ENCODE measurements at places on chromosomes 11 and 22.

GRCh38 chr11:16001899-16002426 is 354.4 kb downstream of the SOX6 start:
- peak; percentile 91 for DNase-seq

DNA sequence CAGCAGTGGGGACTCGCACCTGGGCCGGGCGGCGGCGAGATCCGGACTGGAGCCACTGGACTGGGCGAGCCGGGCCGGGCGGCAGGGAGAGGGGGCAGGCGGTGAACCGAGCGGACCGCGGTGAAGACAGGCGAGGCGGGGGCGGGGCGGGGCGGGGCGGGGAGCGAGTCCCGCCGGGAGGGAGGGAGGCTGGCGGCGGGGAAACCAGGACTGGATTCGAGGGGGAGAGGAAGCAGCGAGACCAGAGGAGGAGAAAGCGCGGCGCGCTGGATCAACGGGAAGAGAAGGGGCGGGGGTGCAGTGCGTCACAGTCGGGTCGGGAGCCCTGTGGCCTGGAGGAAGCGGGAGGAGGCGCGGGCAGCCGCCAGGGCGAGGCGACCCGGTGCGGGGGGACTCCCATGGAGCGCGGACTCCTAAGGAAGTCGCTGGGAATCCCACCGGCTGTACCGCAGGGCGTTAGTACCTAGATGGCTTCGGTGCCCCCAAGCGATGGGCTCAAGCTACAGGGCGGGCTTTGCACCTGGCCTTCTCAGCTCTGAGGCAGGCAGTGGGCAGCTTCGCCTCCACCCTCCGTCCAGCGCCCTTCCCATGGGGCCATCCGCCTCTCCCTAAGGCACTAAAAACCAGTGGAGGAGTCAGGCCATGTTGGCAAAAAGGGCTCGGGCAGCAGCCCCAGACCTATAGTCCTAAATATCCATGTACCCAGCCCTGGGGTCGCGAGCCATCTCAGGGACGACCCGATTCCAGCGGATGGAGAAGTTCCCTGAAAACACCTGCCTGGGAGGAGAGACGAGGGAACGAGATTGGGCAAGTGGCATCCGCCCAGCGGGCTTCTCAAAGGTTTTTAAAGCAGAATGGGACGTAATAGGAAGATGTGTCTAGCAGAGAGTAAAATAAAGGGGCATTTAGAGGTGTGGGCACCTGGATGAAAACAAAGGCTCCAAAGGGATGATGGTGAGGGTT is at the start of gene TMEM121B:
Gene TMEM121B, minus strand, starts transcription at position 128 of the 963 bp plus-strand sequence. CDS start 233 bp downstream, outside the sequence.
- peak; percentile 69 for DNase-seq

- no peak for DNase-seq
Observed at GRCh38 chr11:102467853-102468580, 15.5 kb upstream of the TMEM123 start.

- DNase-seq = no peak
Observed at GRCh38 chr11:79472819-79473529, 32.1 kb upstream of the TENM4 start.

DNA sequence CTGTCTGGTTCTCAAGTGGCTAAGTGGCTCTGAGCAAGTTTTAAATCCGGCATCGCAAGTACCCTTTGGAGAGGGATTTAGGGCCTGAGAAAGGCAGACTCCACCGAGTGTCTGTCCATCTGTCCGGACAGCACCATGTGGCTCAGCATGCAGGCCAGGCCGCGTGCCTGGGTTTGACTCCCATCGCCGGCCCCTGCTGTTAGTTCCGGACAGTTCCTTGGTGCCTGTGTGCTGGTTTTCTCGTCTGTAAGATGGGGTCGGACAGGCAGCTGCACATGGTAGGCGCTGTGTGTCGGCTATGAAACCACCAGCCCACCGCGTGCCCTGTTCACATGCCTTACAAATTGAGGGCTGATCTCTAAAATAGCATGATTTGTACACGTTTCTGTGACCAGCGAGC is 31.0 kb downstream of the NUP50 start:
- no peak for DNase-seq

- no peak for DNase-seq
Observed at GRCh38 chr11:128628686-128629085, 41.3 kb upstream of the ETS1 start.

DNA sequence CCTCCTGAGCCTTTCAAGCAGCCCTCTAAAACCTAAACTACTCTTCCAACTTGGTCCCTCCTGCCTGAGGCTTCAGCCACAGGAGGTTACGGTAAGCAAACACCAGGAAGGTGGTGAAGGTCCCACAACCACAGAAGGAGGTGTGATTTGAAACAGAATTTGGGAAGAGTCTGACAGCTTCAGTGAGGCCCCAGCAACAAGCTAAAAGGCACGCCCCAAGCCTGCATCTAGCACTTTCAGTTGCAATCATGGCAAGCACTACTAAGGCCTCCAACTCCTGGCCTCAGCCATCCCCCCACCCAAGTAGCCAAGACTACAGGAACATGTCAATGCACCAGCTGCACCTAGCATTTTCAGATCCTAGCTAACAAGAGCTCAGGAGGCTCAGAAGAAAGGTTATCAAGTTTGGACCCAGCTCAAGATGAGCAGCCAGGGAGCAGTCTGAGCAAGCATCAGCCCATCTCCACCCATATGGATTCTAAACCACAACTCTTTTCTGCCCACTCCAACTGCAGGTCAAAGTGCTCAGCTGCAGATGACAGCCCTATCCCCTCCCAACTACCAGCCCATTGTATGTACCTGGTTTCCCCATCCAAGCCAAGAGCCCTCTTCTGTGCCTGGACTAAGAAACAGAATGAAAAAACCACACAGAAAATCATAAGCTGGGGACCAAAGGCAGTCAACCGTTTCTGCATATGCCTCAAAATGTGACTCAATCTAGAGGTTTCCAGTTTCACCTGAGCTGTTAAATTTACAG is 10.4 kb upstream of the AHNAK start:
- DNase-seq = peak; percentile 40

GRCh38 chr11:66559142-66559865 is 9.1 kb downstream of the CTSF start:
- DNase-seq = no peak

- peak; percentile 95 for DNase-seq
Observed at GRCh38 chr11:27213232-27213660, 149.8 kb downstream of the CCDC34 start.

GRCh38 chr11:121450401-121450800 is 1.7 kb upstream of the SORL1 start:
- no peak for DNase-seq

DNA sequence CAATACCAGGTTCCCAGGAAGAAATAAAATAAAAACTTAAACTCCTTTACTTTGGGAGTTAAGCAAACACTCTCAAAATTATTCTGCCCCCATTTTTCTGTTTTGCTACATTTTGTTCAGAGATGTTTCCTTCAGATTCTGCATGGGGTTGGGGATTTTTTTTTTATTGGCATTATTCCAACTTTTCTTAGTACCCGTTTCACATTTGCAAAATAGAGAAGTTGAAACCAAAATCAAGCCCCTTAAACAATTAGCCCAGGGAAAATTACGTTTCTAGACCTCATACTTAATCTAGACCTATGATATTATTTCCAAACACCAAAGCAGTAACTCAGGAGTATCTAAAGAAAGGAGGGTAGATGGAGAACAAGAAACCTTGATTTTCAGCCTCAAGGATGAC is 20.6 kb upstream of the MS4A7 start:
- DNase-seq = no peak

GRCh38 chr22:25219948-25220442 is 556 bp downstream of the CRYBB2 start:
- DNase-seq = no peak

GRCh38 chr22:29632672-29633071 is 29.2 kb downstream of the NF2 start:
- no peak for DNase-seq

- DNase-seq = no peak
Observed at GRCh38 chr22:46976143-46976542, 213.7 kb downstream of the TBC1D22A start.

GRCh38 chr22:40367342-40367741 is 3.1 kb upstream of the SGSM3 start:
- no peak for DNase-seq

DNA sequence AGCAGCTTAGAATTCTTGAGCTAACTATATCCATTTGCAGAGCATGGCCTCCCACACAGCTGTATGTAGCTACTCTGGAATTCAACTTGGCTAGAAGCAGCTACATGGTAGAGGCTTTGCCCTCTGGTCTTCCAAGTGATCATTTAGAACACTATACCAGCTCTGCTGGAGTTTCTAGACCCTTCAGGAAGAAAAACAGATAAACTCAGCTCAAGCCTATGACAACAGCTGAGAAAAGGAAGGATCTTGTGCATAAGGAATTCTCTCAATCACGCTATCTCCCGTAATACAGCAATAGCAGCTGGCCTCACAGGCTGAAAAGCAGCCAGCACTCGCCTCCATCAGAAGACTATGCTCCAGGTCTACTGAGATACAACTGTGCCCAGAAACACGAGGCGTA is 50.6 kb upstream of the APOA1 start:
- no peak for DNase-seq

DNA sequence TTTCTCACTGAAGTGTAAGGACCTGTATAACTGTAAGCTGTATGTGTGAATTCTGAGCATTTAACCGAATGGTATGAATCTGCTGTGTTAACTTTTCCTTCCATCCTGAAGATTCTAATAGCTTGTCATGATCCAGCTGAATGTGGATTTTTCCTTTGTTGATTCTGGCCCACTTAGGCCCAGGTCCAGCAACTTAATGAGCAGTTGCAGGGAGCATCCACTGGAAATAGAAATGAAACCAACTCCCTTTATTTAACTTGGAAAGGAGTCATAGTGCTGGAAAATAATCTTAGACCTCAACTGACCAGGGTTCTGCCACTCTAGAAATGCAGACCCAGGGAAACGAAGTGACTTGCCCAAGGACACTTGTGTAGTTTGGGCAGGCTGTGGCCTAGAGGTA is 142.3 kb upstream of the MTNR1B start:
- no peak for DNase-seq

DNA sequence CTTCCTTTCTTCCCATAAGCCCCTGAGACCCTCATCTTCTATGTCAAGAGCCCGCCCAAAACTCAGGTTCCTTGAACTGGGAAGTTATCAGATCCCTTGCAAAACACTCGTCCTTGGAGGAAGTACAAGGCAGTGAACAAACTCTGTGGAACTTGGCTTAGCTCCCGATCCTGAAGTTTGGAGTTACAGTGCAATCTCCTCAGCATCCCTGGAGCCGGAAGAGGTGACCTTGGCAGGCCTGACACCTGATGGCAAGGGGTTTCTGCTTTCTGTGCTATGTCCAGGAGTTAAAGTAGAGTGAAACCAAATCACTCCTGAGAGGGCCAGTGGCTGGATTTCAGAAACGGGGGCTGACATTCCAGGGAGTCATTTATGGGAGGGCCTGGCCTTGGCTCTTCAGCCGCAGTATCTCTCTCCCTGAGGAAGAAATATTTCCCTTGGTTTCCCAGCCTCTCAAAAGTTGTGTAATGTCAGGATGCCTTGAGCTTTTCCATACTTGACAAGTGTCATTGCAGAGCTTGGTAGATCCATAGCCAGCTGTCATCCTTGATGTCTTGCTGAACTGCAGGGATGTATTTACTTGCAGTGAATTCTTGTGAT is 1.9 kb upstream of the GRAMD1B start:
- DNase-seq = no peak

GRCh38 chr11:8638300-8638699 is 44.2 kb downstream of the TRIM66 start:
- DNase-seq = peak; percentile 50

DNA sequence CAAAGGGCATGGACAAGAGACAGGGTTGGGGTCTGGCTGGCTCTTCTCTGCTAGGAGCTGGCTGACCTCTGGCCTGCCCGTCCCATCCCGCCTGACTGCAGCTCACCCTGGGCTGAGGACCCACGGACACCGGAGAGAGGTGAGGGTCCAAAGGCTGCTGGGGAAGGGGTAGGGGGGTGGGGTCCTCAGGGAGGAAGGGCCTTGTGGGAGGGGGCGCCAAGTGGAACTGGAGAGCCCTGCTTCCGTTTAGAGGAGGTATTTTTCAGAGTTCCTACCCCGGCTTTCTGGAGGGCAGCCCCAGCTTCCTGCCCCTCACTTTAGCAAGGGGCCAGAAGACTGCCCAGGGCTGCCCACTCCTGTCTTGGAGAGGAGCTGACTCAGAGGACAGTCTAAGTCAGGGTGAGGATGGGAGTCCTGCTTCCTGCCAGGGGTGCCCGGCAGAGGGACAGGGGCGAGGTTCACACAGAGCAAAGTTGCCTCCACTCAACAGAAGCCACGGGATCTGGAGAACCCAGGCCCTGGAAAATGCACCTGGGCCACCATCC is 7.1 kb downstream of the LARGE2 start:
- DNase-seq = peak; percentile 32

DNA sequence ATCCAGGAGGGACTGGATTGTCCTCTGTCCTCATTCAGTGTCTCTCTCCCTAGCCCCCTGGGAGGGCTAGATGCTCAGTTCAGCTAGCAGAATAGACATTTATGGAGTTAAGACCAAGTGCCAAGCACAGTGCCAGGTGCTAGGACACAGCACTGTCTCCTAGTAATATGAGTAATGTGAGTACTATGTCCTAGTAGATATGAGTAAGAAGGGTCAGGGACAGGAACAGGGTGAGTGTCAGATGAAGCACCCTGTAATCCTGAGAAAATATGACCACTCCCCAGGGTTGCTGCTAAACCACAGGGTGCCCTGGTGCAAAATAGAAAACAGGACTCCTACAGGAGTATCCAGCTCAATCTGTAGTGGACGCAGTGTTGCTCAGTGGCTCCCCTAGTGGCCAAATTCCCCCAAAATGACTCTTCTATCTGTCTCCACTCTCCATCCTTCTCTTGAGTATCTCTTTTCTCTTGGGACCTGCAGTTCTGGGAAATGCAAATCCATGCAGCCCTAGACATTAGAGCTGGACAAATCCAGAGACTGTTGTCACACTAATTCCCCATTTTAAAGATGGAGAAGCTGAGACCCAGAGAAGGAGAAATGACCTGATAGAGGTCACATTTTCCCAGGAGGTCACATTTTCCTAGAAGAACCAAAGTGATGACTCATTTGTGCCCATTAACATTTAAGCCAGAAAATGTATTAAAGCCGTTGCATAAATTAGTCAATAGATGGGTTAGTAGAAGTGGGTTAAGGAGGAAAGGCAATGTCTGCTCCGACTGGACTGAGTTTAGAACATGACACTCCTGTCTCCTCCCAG is 214.3 kb downstream of the NXPE2 start:
- DNase-seq = no peak

DNA sequence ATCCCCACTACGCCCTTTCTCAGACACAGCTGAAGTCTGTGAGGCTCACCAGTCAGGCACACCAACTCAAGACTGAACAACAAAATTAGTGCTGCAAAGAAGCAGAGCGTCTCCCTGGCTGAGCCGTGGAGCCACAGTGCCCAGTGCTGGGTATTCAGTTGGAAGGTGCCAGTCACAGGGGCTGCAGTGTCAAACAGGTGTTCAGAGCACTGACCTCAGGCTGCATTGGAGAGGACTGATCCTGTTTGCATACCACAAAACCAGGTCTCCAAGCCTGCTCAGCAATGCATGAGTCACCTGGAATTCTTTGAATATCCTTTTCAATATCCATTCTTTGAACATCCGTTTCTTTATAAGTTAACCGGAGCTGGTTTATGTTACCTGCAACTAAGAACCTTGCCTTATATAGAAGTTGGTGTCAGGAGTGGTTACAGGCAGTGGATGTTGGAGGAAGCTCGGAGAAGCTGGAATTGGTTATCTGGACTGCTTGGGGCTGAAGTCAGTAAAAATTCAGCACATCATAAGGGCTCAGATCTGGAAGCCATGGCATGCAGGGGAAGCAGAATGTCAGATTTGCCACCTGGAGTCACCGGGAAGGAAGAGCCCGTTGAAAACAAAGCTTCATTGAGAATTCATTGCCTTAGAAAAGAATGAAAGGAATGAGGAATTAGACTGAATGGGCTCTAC is 30.3 kb downstream of the PDGFB start:
- peak; percentile 50 for DNase-seq

GRCh38 chr11:15780837-15781236 is 575.5 kb downstream of the SOX6 start:
- DNase-seq = no peak

- DNase-seq = no peak
Observed at GRCh38 chr11:44979543-44980399, 29.1 kb upstream of the TP53I11 start.
